ENCODE measurements at places on chromosomes 6 and 20.
A peak's percentile ranks its signal among the peaks of the same experiment; 100 is the strongest.

DNA sequence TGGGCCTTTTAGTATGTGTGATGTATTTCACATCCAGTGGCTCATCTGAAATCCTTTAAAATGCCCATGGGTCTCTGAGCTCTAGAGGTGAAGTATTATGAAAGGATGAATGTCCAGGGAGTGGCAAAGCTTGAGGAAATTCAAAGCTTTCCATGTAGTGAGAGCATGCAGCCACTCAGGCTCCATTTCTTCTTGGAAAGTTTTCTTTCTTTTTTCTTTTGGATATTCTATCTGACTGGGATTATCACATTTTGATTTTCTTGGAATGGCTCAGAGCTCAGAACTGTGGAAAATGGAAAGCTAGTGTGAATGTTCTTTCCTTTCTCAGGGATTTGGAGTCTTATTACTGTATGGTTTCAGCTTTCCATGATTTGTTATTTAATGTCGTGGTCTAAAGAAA, 397.4 kb downstream of the CD109 start:
- no peaks in the 10 kb centered on the region for H3K36me3 ChIP-seq
- no peaks in the 10 kb centered on the region for H3K4me1 ChIP-seq
- H3K4me3 ChIP-seq = no peak overlapping the region
- DNase-seq = no peak
- H3K27me3 ChIP-seq = no peaks in the 10 kb centered on the region
- no peak overlapping the region for H3K27ac ChIP-seq

GRCh38 chr20:34705397-34706301, 1.5 kb downstream of the TP53INP2 start:
- peak overlapping the region; percentile 98 for H3K4me3 ChIP-seq
- H3K36me3 ChIP-seq = no peaks in the 10 kb centered on the region
- H3K4me1 ChIP-seq = peaks cover 31% of the 10 kb centered on the region
- DNase-seq = no peak
- H3K27ac ChIP-seq = peak overlapping the region; percentile 99
- peaks cover 10% of the 10 kb centered on the region for H3K27me3 ChIP-seq

GRCh38 chr20:50194422-50194830, 3.8 kb downstream of the CEBPB start:
- no peaks in the 10 kb centered on the region for H3K36me3 ChIP-seq
- no peak overlapping the region for H3K27ac ChIP-seq
- H3K4me3 ChIP-seq = no peak overlapping the region
- DNase-seq = no peak

DNA sequence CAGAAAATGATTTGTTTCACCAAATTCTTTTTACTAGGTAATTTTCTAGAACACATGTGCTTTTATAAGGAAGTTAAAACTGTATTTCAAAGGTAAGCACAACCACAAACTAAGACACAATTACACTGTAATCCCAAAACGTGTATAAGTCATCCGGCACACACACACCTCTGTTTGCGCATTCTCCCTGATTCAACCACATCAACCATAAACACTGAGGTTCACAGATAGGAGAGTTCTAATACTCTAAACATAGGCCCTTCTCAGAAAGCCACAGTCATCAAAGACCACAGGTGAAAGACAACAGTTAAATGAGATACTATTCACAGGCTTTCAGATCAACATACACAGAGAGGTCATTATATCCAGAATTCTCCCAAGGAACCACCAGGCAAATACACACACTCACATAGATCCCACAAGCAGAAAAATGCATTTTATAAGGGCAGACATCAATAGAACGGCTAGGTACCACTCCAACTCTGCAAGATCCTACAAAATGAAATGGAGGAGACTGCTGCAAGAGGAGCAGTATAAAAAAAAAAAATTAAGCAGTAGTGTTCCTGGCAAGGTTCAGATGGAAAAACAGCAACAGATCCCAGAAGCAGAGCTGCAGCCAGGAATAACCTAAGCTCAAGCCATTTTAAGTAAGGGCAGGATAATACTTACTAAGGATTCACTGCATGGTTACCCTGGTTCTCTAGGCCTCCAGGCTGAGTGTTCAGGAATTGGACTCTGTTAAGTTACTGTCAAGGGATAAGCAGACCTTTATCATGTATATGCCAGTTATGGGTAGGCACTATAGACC, 6.6 kb upstream of the FBXO9 start:
- peak overlapping the region; percentile 77 for H3K4me3 ChIP-seq
- no peak for DNase-seq

GRCh38 chr6:108476376-108476775, 84.3 kb upstream of the FOXO3 start:
- H3K36me3 ChIP-seq = peaks cover 13% of the 10 kb centered on the region
- no peak overlapping the region for H3K4me3 ChIP-seq

DNA sequence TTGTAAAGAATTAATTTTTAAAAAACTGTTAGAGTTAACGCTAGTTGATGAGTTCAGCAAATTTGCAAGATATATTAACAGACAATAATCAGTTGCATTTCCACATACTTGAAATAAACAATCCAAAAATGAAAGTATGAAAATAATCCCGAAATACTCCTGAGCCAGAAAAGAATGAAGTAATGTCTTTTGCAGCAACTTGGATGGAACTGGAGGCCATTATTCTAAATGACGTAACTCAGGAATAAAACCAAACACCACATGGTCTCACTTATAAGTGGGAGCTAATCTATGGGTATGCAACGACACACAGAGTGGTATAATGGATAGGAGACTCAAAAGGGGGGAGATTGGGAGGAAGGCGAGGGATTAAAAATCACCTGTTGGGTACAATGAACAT, 872.9 kb upstream of the GJE1 start:
- no peaks in the 10 kb centered on the region for H3K36me3 ChIP-seq
- H3K27ac ChIP-seq = no peak overlapping the region
- no peaks in the 10 kb centered on the region for H3K27me3 ChIP-seq

DNA sequence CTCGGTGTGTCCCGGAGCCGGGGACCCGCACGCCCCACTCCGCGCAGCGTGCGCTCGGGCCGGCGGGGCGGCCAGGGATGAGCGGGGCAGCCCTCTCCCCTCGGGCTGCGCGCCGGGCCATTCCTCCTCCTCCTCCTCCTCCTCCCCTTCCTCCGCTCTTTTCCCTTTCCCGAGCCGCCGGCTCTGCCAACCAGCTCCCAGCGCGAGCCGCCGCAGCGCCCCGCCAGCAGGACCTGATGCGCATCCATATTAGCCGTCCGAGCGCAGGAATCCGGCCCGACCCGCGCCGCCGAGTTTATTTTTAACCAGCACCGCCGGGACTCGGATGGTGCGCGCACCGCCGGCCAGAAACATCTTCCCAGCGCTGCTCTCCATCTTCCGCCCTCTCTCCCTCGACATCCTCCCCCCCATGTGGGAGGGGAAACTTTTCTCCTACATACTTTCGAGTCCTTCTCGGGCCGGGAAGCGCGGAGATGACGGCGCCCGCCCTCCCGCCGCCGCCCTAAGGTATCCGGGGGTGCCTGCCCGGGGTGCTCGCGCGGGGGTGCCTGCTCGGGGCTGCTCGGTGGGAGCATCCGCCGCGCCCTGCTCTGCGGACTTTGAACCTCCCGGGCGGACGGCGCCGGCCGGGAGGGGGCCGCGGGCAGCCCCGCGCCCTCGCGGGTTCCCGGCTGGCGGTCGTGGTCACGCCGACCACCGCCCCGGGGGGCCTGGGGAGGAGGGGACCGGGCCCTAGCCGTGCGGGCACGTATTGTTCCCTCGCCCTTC, 619 bp downstream of the RREB1 start:
- peaks cover 27% of the 10 kb centered on the region for H3K4me1 ChIP-seq
- peak overlapping the region; percentile 91 for H3K4me3 ChIP-seq
- H3K27me3 ChIP-seq = no peaks in the 10 kb centered on the region
- peak; percentile 40 for DNase-seq
- peak overlapping the region; percentile 92 for H3K27ac ChIP-seq

- peaks cover 41% of the 10 kb centered on the region for H3K4me1 ChIP-seq
- peak overlapping the region; percentile 33 for H3K27ac ChIP-seq
- H3K27me3 ChIP-seq = no peaks in the 10 kb centered on the region
- DNase-seq = no peak
Observed at GRCh38 chr6:106658469-106658868, 29.1 kb downstream of the QRSL1 start.

GRCh38 chr6:64811119-64811518, 895.9 kb downstream of the EYS start:
- H3K27ac ChIP-seq = no peak overlapping the region
- no peak for DNase-seq
- H3K4me3 ChIP-seq = no peak overlapping the region
- no peaks in the 10 kb centered on the region for H3K27me3 ChIP-seq
- H3K4me1 ChIP-seq = no peaks in the 10 kb centered on the region

DNA sequence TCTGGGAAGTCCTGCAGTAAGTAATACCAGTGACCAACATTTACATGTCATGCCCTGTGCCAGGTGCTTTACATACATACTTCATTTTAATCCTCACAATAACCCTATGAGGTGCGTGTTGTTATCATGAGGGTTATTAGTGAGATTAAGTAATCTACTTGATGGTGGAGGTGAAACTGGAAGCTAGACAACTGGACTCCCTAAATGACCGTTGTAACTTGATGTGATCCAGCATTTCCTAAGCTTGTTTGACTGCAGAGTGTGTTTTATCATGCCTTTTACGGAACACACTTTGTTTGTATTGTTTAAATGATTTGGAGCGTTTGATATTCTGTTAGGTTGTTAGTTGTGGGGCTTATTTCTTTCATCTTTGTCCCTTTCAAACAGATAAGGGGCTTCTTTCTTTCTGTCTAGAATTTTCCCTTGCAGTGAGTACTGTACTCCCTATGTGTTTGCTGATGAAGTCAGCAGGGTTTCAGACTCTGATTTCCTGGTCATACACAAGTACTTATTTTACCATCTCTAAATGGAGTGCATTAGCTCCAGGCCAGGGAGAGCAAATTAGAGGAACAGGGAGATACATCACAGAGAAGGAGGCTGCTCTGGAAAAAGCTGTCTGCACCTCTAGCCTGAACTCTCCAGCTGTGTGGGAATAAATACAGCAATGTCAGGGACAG, 29.7 kb downstream of the CHMP4B start:
- H3K4me3 ChIP-seq = no peak overlapping the region
- H3K27ac ChIP-seq = peak overlapping the region; percentile 17
- H3K27me3 ChIP-seq = no peaks in the 10 kb centered on the region
- no peaks in the 10 kb centered on the region for H3K36me3 ChIP-seq
- DNase-seq = no peak

DNA sequence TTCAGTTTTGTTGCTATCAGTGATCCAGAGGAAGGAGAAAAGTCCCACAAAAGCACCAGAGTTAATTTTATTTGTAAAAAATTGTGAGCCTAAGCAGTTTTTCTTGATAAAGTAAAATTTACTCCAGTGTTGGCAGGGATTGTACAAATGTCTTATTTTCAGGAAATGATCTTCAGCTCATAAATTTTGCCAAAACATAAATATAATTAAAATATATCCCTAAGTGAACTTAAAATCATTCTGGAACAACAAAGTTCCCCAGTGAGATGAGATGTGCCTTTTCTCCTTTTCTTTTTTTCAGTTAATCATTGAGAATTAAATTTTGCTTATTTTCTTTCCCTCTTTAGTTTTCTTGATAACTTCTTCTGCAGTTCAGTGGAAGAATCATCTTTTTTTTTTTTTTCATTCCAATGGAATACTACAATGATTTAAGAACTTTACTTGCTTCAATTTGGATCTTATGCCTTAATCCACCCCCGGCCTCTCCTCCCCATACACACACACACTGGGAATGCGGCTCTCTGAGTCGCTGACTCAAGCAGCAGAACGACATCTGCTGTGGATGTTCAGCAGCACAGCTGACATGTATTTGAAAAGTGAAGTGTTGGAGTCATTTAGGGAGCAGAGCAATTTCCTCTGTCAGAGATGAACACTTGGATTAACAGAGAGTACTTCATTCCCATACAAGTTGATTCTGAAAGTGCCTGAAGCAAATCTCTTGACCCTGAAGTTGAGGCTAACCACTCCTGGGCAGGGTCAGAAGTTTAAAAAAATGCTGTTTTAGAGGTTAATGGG, 27.7 kb upstream of the LAMA4 start:
- H3K27me3 ChIP-seq = peaks cover 4% of the 10 kb centered on the region
- H3K36me3 ChIP-seq = no peaks in the 10 kb centered on the region
- H3K4me3 ChIP-seq = no peak overlapping the region
- no peaks in the 10 kb centered on the region for H3K4me1 ChIP-seq
- H3K27ac ChIP-seq = no peak overlapping the region
- no peak for DNase-seq
